ENCODE measurements at places on chromosomes 4 and X. TPM values are rescaled to one million over a fixed set of nuclear protein-coding genes. Genes with fewer than 3 reads are reported as not detected.

DNA sequence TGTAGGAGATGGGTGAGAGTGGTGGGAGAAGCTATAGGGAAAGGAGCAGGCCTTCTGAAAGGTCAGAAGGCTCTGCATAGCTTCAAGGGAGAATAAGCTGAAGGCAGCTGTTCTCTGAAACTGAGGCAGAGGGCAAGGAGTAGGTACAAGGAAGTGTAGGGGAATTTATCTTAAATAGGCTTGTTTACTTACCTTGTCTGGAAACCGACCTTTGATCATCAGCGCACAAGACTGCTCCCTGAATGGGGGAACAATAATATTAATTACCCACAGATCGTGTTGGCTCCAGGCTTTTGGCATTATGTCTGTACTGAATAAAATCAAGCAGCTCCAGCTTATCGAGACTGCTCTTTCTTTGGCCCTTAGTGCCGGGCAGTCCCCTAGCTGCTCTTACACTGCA lies 175.5 kb upstream of the MAGEB16 start:
- no peak for DNase-seq

TIGD4 gene
- 0.19 TPM for total RNA-seq

DNA sequence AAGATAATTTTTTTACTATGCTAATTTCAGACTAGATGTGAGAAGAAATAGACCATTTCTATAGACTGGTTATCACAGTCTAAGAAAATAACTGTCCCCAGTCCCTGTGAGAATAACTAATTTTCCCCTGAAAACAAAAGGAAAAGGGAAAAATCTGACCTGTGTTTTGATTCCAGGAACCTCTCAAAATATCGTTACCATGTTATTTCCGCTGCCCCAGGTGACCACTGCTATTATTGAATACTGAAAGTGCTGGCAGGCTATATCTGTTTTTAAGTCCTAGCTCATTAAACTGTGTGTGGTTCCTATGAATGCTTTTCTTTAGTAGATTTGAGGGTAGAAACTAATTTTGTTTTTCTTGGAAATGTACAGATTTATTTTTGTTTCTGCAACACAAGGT lies 83.6 kb downstream of the GAB1 start:
- DNase-seq, result no peak

DNA sequence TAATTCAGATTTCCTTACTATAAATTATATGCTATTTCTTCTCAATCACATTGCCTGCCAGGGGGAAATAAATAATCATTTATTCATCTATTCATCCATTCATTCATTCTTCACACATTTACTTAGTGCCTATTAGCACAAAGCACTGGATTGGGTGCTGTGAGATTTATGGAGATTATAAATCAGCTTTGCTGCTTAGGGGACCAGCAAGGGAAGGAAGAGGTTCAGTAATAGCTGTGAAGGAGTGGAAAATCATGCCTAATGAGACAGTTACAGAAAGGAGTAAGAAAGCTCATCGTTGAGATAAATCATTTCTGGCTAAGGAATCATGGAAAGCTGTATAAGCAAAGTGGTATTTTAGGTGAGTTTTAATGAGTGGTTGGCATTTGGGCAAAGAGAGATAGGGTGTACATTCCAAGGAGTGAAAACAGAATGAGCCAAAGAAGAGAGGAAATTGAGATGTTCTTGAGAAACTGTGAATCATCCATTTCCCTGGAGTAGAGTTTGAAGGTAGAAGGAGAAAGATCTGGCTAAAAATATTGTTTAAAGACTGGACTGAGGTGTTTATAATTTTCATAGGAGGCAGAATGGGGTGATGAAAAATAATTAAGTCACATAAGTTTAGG lies 9.6 kb downstream of the ARSJ start:
- no peak for DNase-seq

KLF3 gene
- 64.9 TPM for total RNA-seq

IBSP gene
- total RNA-seq, result not detected

- DNase-seq, result no peak
Observed at GRCh38 chrX:49079489-49080428, at the start of gene WDR45. Gene WDR45 (minus strand): TSS chrX:49079887. CDS start chrX:49078095, 1,792 bp downstream.

CXorf49 gene
- not detected for total RNA-seq

GRCh38 chrX:102063445-102064074 lies 61.9 kb upstream of the TCEAL2 start:
- DNase-seq, result no peak

PNMA5 gene
- total RNA-seq, result not detected

GRCh38 chr4:141124224-141124623 lies 9.0 kb downstream of the RNF150 start:
- DNase-seq, result no peak

DRD5 gene
- total RNA-seq, result not detected

GUCY1B1 gene
- total RNA-seq, result 8.6 TPM

TLR6 gene
- total RNA-seq, result 4.6 TPM

DNA sequence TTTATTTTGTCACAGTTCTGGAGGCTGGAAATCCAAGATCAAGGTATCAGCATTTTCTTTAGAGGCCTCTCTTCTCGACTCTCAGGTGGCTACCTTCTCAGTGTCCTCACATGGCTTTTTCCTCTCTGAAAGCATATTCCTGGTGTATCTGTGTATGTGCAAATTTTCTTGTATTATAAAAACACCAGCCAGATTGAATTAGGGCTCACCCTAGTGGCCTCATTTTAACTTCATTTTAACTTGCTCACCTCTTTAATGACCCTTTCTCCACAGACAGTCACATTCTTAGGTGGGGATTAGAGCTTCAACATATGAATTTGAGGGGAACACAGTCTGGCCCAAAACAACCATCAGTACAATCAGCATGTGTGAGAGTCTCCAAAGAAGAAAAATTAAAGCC lies 542.4 kb upstream of the FAM241A start:
- no peak for DNase-seq

GRCh38 chr4:2372488-2373030 lies 45.9 kb downstream of the ZFYVE28 start:
- DNase-seq, result no peak

- no peak for DNase-seq
Observed at GRCh38 chr4:67549123-67549522, 3.8 kb upstream of the CENPC start.

- DNase-seq, result no peak
Observed at GRCh38 chr4:154471032-154471431, 20.6 kb downstream of the DCHS2 start.
